Retinal pigment epithelial cell (primary cell): ENCODE measurements at places on chromosomes 7 and 10.

DNA sequence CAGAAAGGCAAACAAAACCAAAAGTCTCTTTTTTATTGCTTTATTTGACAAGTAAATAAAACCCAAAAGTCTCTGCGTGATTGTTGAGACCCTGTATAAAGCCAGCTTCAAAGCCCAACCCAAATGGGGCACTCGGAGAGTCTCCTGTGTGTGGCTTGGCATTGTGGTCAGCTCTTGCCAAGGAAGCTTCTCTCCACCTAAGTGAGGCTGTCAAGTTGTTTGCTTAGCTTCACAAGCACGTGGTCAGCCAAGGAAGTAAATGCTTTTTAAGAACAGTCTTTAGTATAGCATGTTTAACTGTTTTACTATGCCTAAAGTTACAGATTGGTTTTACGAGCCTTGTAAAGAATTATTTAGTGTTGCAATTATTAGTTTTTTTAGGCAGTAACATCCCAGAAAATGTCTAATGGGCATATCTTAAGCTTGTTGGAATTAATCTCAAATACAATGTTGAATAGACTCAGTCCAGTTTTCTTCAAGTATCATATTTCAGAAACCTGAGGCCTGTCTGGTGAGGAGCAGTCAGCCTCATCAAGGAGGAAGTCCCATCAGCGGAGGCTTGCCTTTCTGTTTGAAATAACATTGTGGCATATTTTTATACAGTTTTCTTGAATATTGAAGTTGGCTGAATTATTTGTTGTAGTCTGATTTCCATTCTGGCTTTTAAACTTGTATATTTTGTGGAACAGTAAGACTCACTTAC is 144.3 kb downstream of the ANKRD30A start:
- DNase-seq, result no peak

GRCh38 chr7:1908823-1909420 is 238.8 kb downstream of the ELFN1 start:
- DNase-seq, result no peak

DNA sequence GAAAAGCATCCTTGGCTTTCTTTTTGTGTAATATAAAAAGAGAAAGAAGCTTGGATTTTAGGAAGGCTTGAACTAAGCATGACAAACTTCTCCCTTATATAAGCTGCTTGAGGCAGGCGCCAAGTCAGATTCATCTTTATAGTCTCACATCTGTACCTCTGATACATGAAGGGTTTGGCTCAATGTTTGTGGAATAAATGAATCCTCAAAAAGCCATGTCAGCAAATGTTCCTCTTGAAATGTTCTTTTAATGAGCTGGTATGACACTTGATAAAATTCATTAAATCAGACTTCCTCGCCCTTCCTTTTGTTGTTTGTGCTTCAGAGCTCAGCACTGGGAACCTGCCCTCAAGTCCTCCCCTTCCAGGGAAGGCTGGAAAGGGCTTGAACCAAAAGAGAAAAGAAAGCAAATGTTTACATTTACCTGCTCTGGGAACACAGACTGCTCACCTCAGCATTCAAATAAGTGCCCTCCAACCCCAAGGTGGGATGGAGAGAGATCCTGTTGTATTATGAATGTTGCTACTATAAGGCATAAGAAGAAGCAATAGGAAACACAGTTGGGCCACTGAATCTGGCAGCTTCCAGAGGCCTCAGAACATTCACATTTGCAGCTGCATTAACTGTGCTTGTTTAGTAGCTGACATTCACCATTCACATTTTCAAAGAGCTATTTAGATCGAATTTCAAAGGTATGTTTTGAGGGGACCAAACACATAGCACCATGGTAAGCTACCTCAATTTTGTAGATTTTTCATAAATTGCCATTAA is 212.6 kb downstream of the CACNA2D1 start:
- DNase-seq, result no peak

- DNase-seq, result no peak
Observed at GRCh38 chr7:72391821-72392377, 20.2 kb downstream of the CALN1 start.

DNA sequence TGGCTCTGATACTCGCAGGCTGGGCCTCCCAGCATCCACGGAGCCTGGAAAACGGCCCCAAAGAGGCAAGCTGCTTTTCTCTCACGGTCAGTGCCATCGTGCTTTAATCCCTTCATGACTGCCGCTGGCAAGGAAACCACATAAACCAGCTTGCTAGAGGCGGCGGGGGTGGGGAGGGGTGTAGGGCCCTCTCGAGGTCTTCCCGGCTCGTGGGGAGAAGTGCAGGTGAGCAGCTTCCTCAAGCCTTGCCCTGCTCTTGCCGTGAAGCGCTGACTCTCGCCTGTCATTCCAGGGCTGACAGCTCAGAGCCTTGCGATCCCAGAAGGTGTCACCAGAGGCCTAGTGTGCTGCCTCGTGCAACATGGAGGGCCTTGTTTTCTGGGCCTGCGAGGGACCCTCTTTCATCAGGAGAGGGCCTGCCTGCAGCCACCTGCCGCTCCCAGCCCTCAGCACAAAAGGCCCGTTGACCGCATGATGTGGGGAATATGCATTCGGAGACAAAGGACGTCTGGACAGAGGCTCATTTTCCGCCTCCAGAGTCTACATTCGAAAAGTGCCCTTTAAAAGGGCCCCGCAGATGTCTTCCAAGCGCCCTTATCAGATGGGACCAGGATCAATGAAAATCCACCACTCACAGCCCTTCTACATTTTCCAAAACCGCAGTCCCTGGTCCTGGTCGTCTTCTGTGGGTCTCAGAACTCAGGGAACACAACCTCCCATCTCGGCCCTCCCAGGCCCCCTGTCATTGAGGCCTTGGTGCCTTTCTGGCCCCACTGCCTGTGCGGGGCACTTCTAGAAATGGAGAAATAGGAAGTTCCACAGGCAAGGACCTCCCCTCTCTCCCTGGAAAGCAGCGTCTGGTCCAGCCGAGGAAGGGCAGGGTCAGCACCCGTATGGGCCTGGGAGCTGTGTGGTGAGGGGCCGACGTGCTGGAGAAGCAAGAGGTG is 58.7 kb downstream of the ZRANB1 start:
- peak; percentile 76 for DNase-seq

DNA sequence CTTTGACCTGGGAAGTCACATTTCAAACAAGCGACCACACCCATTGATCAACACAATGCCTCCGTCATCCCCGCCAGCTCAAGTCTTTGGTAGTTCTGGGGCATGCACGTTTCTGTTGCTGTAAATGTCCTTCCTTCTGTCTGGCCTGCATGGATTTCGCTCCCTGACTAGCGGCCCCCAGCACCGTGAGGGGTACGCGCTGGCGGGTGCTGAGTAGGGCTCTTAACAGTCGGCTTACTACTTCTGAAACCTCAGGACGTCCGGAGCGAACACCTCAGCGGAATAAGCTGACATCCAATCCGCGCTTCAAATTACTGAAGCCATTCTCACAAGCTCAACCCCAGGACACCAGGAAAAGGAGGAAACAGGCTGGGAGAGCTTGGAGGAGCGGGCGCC is 505 bp downstream of the NUDCD3 start:
- no peak for DNase-seq

DNA sequence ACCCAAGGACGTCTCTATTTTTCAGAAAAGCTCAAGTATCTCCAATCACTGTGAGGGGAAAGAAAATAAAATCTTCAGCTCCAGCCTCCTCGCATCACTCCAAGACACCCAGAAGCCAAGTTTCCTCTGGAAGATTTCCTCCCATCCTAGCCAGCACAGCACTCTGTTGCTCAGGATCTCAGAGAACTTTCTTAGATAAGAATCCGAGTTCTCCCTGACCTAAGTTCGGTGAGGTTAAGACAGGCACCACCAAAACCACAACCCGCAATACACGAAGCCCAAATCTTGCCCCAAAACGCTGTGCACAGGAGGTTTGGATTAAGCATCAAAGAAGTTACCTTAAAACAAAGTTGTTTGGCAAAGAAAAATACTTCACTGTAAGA is 4.2 kb downstream of the FAM53B start:
- DNase-seq, result no peak

- no peak for DNase-seq
Observed at GRCh38 chr10:89518876-89519842, 16.2 kb downstream of the SLC16A12 start.

- no peak for DNase-seq
Observed at GRCh38 chr7:159125104-159125954, 19.3 kb downstream of the VIPR2 start.

GRCh38 chr7:28192786-28193585 is 12.4 kb upstream of the JAZF1 start:
- peak; percentile 60 for DNase-seq

GRCh38 chr10:111277661-111278060 is 200.8 kb downstream of the ADRA2A start:
- no peak for DNase-seq

DNA sequence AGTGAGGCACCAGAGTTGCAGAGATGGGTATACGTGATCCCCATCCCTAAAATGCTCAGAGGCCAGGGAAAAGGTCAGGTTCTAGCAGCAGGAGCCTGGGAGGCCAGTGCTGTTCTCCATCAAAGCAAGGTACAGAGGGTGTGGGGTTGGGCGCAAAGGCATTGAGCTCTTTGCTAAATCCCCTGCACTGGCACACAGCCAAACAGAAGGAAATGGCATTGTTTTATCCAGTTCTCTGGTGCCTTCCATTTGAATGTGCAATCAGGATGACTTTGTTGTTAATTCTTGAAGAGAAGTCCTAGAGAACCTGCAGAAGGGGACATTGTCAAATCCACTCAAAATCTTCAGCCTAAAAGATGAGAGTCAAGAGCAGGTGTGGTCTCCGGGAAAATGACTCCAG is 111.3 kb upstream of the CHST15 start:
- peak; percentile 46 for DNase-seq

DNA sequence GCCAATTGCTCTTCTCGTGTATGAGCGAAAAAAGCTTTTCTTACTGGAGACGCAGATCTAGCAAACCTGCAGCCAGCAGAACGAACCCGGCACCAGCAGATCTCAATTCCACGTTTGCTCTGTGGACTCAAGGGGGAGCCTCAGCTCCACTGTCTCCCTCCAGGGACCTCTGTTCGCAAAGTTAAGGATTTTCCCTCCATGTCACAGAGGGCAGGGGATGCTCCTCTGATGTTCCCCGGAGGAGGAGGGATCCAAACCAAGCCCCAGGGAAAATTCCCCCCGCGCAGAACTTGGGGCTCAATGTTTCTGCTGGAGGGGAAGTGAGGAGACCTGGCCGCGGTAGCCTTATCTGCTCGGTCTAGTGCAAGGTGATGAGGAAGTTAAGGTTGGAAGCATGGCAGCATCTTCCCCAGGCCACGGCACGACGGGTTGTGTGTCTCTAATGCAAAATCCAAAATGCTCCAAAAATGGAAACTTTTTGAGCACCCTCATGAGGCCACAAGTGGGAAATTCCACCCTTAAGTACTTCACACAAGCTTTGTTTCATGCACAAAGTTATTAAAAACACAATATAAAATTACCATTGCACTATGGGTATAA is 9.0 kb downstream of the IQCE start:
- no peak for DNase-seq

DNA sequence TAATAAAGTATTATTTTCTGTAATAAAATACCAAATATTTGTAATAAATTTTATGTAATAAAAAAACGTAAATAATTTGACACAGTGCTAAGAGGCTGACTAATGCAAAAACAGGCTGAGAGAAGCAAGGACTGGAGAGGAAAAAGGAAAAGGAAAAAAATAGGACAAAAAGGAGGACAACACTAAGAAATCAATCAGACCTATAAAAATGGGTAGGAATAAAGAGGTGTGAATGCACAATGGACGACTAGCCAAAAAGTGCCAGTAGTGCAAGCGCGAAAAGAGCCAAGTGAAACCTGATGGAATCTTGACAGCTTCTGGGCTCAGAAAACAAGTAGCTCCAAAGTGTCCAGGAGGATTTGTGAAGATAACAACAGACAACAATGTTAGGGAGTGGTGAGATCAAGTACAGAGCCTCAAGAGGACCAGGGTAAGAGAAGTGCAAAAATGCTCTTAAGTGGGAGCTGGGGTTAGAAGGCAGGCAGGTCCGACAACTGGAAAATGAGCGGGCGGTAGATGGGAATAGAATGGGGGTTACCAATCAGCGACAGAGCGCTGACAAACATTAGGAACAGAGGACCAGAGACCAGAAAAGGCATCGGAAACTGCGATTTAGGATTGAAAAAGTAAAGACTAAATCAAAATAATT is 1.2 kb downstream of the BRAF start:
- DNase-seq, result no peak

- DNase-seq, result no peak
Observed at GRCh38 chr7:7642081-7642480, 1.5 kb downstream of the UMAD1 start.

DNA sequence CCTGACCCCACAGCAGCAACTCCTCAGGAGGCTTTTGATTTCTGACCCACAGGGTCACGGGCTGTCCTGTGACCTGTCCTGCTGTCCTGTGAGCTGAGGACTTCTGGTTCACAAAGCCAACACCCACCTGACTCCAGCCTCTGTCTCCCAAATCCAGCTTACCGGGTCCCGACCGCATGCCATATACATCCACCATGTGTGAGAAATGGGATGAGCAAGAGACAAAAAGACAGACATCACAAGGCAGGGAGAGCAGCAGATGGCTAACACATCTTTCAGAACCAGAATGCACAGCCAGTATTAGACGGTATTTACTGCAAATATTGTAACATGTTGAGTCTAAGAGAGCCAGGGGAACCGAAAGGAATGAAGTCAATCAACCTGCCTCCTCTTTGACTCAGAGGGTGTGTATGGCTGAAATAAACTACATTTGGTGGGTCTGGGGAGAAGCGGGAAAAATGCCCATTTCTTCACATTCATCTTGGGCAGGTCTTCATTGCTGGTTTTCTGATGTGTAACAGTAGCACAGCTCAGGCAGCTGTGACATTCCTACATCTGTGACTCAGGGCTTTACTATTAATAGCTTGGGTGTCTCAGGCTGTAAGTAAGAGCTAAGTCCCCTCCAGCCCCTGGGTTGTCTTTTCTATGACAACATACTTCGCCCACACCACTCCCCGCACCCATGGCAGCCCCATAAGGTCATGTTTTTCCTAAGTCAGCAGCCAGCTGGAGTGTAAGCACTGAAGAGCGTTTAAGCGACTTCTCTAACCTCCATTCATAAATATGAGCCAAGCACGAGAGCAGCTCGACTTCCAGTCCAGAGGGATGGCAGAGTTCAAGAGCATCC is 25.0 kb downstream of the ABLIM1 start:
- peak; percentile 95 for DNase-seq

GRCh38 chr7:96305915-96306314 is 16.0 kb downstream of the SLC25A13 start:
- DNase-seq, result no peak

GRCh38 chr10:43727935-43728334 is 79.3 kb upstream of the ZNF32 start:
- no peak for DNase-seq

- DNase-seq, result no peak
Observed at GRCh38 chr7:107049971-107050532, 5.5 kb downstream of the PRKAR2B start.

DNA sequence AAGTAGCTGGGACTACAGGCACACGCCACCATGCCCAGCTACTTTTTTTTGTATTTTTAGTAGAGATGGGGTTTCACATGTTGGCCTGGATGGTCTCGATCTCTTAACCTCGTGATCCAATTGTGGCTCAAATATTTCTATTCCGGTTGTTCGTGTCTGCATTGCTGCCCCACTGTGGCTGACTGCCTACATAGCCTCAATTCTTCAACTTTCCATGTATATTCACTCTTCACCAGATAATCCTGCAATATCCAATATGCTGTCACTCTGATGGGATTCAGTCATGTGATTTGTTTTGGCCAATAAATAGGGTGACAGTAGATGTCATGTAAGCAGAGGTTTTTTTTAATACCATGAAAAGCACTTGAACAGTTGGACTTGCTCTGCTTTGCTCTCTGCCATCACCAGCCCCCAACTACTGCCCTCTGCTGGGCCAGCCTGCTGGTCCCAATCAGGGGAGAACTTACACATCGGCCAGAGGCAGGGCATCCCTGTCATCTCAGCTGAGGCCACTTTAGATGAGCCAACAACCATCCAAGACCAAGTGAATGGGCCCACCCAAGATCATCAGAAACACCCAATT is 56.7 kb downstream of the NSUN6 start:
- DNase-seq, result no peak
